ENCODE measurements at places on chromosomes 13 and 19. TPM values are rescaled to one million over a fixed set of nuclear protein-coding genes. Genes with fewer than 3 reads are reported as not detected.

GRCh38 chr13:20908714-20909497 is 6.4 kb upstream of the XPO4 start:
- no peak for DNase-seq

DNA sequence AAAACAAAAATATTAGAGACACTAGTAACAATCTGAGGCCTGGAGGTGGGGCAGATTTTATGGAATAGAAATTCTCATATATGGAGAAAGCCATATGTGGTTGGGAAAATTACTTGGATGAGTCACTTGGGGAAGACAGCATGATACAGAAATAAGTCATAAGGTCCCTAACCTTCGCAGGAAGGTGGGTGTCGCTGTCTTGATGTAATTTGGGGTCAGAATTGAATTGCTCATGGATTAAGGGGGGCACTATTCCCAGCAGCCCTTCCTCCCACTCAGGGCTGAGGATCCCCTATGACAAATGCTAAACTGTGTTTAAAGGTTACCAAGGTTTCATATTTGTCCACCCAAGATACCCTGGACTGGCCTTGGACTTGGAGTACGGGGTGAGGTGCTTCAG is 5.0 kb downstream of the RDH8 start:
- no peak for DNase-seq

DNA sequence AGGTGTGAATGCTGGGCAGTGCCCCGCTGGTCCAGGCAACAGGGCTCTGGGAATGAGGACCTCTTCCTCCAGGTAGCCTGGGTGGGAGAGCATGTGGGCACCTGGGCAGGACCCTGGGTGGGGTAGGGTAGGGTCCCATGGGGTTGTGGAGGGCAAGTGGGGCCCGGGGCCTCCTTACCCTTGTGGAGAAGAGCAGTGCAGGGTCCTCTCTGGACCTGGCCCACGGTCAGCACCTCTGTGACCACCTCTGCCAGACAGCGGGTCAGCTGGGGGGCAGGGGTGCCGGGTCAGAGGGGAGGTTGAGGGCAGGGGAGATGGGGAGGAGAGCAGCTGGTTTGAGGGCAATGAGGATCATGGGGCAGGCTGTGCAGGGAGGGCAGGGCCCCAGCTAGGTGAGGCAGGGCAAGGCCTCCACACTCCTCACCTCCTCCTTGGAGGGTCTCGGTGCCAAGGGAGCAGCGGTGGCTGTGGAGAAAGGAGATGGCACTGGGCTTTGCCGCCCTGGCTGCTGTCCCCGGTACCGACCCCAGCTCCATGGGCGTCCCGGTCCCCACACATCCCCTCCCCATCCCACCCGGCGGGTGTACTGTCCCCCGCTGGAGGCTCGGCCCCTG is 491 bp downstream of the CCER2 start:
- DNase-seq: no peak

The DACH1 gene
- 1.2 TPM for total RNA-seq

The FPR1 gene
- total RNA-seq: not detected

- DNase-seq: no peak
Measured at GRCh38 chr13:48492096-48492440, 40.8 kb downstream of the RCBTB2 start.

DNA sequence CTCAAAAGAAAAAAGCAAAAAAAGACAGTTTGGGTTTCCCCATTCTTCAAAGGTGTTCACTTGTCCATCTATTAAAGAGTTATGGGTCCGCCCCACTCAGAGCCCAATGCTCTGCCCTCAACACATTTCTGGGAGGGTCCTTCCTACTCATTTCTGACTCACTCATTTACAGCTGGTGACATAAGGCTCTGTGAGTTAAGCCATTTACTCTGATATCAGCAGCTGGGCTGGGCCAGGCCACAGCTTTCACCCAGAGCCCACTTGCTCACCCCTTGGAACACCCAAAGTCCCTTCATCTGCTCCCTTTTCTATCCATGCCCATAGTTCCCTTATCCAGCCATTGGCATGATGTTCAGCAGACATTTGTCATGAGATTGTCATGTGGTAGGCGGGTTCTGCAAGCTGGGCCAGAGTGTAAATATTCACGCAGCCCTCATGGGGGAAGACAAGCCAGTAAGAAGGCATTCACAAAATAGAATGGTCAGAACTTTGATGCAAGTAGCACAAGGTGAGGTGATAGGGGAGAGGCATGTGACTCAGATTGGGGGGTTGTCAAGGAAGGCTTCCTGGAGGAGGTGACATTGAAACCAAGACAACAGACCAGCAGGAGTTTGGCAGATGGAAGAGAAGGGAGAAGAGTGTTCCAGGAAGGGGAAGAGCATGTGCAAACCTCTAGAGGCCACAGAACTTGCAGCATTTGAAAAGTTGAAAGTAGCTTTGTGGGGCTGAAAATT is 5.9 kb downstream of the MAST1 start:
- no peak for DNase-seq

DNA sequence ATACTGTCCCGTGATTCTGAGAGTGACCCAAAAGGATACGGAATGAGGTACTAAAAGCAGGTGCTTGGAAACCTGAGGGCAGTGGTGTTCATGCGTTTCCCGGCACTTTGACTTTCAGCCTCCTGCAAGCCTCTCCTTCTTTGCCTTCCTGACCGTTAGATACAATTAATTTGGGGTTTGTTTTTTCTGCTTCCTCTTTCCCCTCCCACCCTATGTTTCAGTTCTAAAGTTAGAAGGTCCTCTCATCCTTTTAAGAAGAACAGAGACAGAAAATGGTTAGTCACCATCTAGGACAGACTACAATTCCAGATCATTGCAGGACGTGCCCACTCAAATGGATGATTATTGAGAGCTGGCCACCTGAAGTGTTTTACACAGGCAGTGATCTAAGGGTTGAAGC is 1.8 kb upstream of the LILRB4 start:
- no peak for DNase-seq

DNA sequence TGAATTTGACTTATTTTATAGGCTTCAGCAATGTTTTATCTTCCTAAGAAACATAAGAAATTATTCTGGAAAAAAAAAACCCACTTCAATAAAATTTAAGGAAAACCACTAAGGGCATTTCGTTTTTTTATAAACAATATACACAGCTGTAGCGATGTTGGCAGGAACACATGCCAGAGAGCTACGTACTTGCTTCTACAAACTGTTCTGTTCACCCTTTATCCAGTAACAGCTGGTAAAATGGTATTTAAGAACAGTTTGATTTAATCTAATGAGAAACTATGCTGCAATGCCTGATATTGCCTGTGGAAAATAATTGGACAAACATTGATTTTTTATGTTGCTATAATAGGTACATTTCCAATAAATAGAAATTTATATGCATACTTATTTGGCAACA is 137.2 kb upstream of the DACH1 start:
- DNase-seq: no peak

GRCh38 chr13:93345770-93346169 is 119.2 kb downstream of the GPC6 start:
- no peak for DNase-seq

DNA sequence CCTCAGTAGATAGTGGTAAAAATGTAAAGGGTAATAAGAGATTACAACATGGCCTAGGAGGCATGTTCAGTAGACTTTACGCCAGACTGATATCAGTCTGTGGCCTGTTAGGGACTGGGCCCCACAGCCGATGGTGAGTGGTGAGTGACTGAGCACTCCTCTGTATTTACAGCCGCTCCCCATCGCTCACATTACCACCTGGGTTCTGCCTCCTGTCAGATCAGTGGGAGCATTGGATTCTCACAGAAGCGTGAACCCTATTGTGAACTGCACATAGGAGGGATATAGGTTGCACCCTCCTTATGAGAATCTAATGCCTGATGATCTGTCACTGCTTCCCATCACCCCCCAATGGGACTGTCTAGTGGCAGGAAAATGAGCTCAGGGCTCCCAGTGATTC is 17.9 kb downstream of the NLRP11 start:
- DNase-seq: no peak

Data from endodermal cell (in vitro differentiated cells).